Stimulated activated naive CD8-positive, alpha-beta T cell treated with anti-CD3 and anti-CD28 coated beads, Interleukin-15, amount 100 ng/mL, for 72 hours (primary cell): ENCODE measurements at places on chromosomes 1 and 21.

- DNase-seq = no peak
Observed at GRCh38 chr1:2482588-2482987, 6.5 kb downstream of the PLCH2 start.

DNA sequence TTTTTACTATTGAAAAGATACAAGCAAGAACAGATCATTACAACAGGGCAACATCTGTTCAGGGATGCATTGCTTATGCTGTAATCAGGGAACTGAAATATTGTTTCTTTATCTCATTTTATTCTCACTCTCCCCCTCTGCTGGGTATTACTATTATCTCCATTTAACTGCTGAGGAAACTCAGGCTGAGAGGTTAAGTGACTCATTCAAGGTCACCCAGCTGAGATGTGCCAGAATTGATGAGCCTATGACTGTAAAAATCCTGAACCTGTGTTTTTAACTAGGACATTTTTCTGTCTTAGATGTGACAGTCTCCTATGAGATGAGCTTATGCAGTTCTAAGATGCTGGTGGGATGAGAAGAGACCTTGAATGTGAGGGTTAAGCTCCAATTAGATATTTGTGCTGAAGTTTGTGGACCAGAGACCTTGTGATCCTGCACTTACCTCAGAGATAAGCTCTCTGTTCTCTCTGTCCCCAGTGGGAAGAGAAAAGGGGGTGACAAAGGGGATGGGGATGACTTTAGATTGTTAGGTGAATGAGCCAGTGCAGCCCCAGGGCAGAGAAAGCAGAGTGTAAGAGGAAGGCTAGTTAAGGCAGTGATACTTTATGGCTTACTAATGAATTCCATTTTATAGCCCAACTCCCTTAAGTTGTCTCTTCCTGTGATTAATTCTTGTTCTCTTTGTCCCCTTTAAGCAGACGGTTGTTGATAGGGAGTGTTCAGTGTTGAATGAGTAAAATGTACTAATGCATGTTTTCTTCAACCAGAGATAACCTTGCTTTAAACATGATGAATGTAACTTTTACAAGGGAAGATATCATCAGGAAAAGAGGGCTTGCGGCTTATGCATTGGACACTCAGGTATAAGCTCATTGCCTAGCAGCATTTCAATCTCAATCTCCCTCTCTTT lies 111.4 kb downstream of the HLX start:
- no peak for DNase-seq

GRCh38 chr21:42480736-42481135 lies 15.3 kb downstream of the RSPH1 start:
- DNase-seq = no peak

DNA sequence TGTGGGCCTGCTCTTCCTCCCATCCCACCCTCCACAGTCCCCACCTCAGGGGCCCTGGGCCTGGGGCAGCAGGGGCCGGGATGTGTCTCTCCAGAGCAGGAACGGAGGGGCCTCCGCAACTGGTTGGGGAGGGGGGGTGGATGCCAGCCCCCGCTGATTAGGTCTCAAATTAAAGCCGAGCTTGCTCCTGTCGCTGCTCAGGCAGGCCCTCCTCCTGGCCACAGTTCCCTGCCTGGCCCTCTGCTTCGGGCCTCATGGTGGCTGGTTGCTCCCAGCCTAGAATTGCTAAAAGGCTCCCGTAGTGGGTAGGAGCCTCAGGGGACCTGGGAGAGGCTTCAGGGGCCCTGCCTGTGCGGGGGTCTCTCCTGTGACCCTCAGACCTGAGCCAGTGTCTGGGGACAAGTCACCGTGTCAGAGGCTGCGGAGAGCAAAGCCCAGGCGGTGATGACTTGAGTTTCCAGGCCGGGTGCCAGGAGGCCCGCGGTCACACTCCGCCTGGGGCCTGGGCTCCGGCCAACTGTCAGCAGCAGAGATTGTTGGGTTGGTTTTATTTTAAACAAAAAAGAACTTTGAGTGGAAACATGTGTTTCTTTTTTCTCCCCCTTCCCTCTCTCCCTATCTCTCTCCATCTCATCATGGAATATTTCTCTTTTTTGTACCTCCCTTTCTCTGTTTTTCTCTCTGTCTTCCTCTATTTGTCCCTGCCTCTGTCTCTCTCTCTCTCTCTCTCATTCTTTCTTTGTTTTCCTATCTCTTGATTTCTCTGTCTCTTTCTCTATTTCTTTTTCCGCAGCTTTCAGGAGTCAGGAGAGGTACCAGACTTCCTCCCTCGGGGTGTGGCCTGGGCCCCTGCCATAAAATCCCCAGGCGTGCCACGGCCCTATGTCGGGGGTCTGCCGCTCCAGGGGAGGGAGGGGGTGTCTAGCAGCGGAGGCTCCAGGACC lies 20.0 kb upstream of the EPHA2 start:
- DNase-seq = no peak

DNA sequence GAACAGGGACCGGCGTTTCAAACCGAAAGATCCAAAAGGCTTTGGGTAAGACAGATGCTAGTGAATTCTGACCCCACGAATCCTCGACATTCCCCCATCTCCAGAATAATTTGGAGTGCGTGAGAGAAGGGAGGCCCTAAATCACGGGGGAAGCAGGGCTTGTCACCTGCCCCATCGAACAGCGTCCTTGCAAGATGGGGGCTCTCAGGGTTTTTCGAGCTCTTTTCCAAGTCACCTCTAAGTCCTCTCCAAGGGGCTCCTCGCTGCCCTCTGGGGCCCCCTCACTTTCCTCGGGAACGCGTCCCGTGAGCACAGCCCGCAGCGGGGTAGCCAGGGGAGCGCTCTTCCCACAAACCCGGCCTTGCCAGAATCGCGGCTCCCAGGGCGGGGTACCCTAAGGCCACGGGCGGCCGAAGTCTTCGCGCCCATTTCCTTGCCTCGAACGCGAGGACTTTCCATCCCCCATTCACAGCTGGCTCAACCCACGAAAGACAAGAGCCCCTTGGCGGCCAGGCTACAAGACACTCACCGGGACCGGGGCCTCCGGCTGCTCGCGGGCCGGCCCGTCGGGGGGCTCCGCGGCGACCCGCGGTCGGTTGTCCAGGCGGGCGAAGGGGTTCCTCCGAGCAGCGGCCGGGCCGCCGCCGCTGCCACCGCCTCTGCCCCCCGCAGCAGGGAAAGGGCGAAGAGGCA lies 546 bp downstream of the DONSON start:
- DNase-seq = no peak

GRCh38 chr1:165284454-165284853 lies 72.1 kb downstream of the LMX1A start:
- DNase-seq = no peak

- DNase-seq = no peak
Observed at GRCh38 chr1:100773444-100773843, 53.9 kb downstream of the VCAM1 start.

GRCh38 chr21:31253684-31254083 lies 90.4 kb downstream of the TIAM1 start:
- no peak for DNase-seq

DNA sequence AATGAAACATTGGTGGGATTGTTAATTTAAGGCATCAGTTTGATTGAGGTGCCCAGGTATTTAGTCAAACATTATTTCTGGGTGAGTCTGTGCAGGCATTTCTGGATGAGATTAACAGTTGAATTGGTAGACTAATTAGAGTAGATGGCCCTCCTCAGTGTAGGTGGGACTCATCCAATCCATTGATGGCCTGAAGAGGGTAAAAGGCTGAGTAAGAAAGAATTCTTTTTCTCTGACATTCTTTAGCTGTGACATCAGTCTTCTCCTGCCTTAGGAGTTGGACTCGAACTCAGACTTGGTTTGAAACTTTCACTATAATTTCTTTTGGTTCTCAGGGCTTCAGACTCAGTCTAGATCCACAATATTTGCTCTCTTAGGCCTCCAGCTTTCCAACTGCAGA lies 59.6 kb upstream of the ADAMTS5 start:
- no peak for DNase-seq
